Foreskin melanocyte (primary cell): ENCODE measurements at places on chromosomes 16 and 17.

DNA sequence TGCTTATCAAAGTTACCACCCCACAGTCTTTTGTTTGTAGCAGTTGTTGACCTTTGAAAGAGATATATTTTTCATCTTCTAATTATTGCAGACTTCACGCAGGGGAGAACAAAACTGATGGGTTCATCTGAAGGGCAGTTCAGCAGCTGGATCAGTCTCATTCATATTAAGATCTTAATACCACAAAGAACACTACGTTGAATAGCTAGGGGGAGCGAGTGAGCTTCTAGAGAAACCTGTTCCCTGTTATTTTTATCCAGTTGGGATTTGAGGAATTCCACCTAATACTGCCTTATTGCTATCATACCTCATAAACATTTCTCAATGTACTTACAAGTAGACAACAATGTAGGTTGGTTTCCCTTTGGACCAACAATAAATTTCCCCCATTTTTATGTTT is 306.1 kb upstream of the KIF2B start:
- DNase-seq: peak; percentile 23

- no peak for DNase-seq
Observed at GRCh38 chr17:77735566-77736198, 222.8 kb upstream of the TNRC6C start.

GRCh38 chr17:10178506-10178991 is 19.9 kb downstream of the GAS7 start:
- DNase-seq: no peak

GRCh38 chr17:50847566-50847965 is 12.2 kb downstream of the WFIKKN2 start:
- DNase-seq: no peak

GRCh38 chr17:70091005-70091568 is 16.1 kb downstream of the KCNJ16 start:
- no peak for DNase-seq

- no peak for DNase-seq
Observed at GRCh38 chr17:9959377-9959981, 54.4 kb upstream of the RCVRN start.

DNA sequence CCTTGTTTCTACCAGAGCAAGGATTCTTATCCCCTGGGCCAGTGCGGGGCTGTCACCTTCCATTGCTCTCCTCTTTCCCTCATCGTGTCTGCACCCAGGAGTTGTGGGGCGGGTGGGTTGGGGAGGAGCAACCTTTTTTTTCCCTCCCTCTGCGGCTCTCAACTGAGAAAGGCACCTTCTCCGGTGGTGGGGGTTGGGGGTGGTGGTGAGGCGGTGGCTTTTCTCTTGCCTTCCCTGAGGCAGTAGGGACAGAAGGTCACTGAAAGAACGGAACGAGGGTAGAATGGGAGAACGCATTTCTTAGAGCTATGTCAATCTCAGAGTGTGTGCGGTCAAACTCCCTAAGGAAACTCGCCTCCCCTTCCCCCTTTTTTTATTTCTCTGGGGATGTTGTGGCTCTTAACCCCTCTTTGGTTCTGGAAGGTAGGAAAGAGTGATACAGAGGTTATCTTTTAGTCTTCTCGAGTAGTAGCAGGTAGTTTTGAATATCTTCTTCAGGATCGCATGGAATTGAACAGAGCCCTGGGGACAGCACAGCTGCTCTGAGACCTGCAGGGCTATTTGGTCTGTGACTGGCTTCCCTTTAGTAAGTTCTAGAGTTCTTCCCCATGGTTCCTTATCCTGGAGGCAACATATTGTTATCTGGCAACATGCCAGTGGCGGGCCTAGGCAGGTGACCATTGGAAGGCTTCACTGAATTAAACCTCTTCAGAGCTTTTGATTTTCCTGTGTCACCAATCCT is 994 bp downstream of the CLTC start:
- no peak for DNase-seq

DNA sequence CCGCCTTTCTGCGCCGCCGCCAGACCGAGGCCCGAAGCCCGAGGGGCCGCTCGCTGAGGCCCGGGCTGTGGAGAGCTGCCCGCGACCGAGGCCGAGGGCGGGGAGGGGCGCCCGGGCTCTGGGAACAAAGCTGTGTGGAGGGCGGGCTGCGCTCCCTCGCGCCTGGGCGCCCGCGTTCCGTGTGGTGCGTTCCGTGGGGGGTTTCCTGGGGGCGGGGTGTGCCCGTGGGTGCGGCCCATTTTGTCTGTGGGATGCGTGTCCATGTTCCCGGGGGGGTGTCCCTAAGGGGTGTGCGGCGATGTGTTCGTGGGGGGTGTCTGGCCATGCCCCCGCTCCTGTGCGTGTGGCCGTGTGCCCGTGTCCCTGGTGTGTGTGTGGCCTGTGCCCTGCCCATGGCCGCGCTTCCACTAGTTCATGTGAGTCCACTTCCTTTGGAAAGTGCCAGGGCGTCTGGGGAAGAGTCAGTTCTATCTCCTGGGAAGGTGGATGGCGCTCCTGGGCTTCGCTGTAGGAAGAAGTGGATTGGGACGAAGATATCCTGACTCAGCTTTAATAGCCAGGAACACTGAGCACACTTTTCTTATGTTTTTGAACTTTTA is 520 bp downstream of the JPT2 start:
- peak; percentile 29 for DNase-seq

DNA sequence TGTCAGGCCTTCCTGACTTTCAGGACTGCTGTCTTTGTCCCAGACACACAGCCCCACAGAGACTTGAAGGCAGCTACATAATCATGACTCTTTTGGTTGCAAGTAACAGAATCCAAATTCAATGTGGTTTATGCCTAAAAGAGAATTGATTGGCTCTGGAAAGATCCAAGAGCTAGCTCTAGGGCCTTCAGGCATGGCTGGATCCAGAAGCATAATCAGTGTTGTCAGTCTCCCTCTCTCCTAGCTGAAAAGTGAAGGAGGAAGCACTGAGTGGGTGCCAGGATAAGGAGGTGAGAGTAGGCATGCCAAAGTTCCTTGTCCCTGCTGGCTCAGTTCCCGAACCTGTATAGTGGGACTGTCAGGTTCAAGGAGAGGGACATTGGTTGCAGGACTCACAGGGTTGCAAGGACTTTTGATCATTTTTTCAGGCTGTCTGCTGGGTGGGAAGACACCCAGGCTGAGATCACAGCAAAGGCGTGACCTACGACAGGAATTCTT is 25.5 kb downstream of the SNX20 start:
- no peak for DNase-seq

GRCh38 chr17:21381076-21381706 is 5.0 kb downstream of the KCNJ12 start:
- DNase-seq: no peak
